ENCODE measurements at places on chromosomes 16 and 17.

DNA sequence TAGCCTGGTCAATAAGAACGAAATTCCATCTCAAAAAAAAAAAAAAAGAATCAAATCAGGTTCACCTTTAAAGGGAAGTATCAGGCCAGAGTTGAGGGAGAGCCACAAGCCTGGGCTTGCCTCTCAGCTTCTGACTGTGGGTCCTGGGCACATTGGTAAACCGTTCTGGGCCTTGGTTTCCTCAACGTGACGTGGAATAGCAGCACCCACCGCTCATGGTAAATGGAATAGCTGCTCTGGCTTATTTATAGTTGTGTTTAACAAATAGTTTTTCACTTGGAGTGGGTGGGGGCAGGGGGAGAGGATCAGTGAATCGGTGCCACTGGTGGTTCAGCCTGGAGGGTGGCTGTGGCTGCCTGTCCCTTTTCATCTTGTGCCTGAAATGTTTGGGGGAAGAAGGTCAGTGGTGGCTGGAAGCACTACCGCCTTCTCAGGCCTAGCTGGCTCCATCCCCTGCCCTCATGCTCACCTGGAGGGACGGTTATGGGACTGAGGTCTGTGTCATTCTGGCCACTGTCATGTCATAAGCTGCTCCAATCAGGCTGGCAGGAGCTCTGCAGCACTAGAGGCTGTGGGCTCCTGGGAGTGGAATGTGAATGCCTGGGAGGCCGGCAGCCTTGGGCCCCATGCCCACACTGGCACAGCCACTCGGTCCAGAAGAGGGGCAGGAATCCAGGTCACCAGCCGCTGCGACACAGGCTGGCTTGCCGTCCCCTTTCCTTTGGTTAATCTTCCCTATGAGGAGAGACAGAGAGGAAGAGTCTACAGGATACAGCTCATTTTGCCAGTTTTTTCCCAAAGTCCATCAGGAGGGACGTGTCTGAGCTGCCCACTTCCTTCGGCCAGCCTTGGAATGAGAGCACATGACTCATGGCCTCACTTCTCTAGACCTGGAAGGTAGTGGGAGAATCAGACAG lies 27.0 kb downstream of the CCR7 start:
- DNase-seq = no peak

DNA sequence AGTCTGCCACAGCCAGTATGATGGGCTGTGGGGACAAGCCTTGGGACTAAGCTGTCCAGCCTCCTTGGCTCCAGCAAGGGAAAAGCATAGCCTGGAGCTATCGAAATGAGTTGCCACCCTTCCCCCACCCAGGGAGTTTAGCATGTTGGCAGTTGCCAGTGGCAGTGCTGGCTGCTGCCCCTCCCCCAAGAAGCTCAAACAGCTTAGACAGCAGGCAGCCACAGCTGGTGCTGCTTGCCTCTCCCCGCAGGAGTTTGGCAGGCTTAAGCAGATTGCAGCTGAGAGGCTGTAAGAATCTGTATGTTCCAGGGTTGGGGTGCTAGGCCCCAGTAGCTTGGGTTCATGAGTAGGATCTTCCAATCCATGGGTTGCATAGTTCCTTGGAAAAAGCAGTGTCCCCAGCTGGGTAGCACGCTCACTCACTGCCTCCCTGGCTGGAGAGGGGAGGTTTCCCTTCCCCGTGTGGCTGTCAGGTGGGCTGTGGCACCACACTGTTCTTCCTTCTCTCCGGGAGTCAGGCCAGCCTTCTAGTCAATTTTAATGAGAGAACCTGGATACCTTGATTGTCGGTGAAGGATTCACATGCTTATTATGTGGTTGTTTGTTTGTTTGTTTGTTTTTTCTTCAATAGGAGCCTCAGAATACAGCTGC lies 506.1 kb downstream of the CDH11 start:
- peak; percentile 98 for DNase-seq

DNA sequence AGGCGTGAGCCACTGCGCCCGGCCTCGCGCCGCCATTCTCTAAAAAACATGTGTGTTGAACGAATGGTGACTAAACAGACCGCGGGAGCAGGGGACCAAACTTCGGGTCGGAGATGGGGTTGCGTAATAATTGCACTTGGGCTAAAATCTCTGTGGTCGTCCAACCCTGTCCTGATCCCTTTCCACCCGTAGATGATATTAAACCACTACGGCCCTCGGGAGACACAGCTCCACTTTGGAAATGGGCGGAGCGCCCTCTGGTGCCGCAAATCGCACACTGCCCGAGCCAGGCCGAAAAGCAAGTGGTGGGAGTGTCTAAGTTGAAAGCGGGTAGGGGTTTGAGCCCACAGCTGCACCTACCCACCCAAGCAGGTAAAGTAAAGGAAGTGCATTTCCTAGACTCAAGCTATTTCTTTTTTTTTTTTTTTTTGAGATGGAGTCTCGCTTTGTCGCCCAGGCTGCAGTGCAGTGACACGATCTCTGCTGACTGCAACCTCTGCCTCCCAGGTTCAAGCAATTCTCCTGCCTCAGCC lies 17.0 kb downstream of the CAVIN1 start:
- DNase-seq = peak; percentile 63

DNA sequence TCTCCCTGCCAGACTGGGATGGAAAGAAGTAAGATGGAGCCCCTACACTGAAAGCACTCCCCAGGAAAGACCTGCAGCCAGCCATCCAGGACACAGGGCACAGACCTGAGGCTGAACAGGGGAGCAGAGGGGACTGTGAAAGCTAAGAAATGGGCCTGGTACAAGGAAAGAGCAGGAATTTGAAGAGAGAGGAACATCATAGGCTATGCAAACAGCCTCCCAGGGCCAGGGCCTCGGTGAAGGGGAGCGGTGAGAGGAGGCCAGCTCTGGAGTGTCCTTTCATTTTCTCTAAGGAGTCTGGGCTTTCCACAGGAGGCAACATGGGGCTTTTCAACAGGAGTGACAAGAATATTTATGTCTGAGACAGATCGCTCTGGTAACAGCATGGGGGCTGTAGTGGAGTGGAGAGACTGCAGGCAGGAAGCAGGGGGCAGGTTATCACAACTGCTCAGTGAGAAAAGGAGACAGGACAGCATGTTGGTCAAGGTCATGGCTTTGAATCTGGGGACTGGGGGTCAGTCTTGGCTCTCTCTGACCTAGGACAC lies 50.1 kb downstream of the TOM1L2 start:
- DNase-seq = no peak

- no peak for DNase-seq
Observed at GRCh38 chr16:58503863-58504688, 4.1 kb downstream of the NDRG4 start.

DNA sequence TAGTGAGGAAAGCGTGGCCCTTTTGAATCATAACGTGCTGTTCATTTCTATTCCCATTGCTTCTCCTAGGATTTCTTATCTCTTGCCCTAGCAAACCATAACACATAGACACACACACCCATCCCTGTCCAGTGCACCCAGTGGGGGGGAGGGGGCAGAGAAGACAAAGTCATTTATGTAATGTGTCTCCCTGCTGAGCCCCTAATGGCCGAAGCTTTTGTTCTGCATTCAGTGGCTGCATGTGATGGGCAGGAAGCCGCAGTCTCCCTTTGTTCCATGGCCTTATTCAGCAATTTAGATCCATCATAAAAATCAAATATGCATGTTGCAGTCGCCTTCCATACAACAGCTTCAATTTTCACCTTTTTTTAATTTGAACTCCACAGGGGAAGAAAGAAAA lies 325.4 kb downstream of the ZFHX3 start:
- DNase-seq = no peak

DNA sequence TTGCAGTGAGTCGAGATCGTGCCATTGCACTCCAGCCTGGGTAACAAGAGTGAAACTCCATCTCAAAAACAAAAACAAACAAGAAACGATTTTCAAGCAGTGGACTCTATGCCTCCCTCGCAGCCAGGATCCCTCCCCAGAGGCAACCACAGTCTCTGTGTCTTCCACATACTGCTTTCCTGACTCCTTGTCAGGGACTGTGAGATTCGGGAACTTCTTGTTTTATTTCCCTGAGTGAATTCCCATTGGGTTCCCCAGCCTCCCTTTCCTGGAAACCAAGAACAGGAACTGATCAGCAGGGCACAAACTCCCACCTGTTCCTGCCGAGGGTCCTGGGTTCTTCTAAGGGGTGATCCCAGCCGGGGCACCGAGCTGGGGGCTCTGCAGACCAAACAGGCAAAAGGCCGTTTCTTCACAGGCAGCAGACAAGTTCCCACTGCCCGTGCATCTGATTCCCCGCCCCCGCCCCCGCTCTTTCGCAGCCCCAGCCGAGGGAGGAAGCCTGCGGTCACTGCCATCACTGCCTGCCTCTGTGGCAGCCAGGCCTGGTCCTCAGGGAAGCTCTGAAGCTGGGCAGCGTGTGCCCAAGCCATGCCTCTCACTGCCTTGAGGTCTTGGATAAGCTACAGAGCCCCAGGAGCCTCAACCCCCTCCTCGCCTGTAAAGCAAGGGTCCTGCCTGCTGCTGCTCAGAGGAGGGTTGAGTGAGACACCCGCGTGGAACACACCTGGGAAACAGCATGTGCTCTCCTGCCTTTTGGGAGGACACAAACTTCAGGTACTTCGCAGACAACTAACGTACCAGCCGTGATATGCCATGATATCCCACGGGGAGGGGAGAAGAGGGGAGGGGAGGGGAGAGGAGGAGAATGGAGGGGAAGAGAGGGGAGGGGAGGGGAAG lies 5.5 kb upstream of the PIEZO1 start:
- DNase-seq = no peak

- no peak for DNase-seq
Observed at GRCh38 chr17:8150194-8151119, 1.7 kb downstream of the PER1 start.

- DNase-seq = no peak
Observed at GRCh38 chr16:12708266-12708665, 95.4 kb downstream of the CPPED1 start.

- DNase-seq = no peak
Observed at GRCh38 chr16:85674828-85675227, 13.9 kb downstream of the GINS2 start.

DNA sequence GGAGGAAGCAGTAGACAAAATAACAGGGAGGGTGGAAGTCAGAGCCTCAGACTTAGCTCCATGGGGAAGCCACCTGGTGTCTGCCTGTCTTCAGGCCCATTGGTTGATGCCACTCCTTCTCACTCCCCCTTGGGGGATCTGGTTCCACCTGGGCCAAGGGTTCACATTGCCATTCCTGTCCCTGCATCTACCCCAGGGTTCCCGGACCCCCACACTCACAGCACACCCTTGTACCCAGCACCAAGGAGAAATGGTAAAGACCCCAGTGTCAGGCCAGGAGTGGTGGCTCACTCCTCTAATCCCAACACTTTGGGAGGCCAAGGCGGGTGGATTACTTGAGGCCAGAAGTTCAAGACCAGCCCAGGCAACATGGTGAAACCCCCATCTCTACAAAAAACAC lies 1.0 kb upstream of the CA7 start:
- no peak for DNase-seq

DNA sequence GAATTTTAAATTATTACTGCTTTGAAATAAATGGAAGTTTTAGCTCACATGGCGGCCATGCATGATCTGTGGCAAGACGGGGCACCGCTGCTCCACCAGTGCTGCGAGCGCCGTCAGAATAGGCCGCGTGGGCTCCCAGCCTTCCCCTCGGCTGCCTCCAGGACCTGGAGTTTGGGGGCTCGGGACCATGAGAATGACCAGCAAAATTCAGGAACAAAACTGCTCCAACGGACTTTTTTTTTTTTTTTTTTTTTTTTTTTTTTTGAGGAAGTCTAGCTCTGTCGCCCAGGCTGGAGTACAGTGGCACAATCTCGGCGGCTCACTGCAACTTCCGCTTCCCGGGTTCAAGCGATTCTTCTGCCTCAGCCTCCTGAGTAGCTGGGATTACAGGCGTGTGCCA lies 38.3 kb upstream of the AKAP1 start:
- no peak for DNase-seq

GRCh38 chr16:85312642-85313525 lies 200.6 kb upstream of the CIBAR2 start:
- DNase-seq = no peak

GRCh38 chr17:74354123-74354522 lies 7.5 kb downstream of the BTBD17 start:
- no peak for DNase-seq

GRCh38 chr16:84700446-84701300 lies 873 bp downstream of the USP10 start:
- no peak for DNase-seq

GRCh38 chr16:74654536-74655050 lies 12.1 kb downstream of the RFWD3 start:
- DNase-seq = no peak

DNA sequence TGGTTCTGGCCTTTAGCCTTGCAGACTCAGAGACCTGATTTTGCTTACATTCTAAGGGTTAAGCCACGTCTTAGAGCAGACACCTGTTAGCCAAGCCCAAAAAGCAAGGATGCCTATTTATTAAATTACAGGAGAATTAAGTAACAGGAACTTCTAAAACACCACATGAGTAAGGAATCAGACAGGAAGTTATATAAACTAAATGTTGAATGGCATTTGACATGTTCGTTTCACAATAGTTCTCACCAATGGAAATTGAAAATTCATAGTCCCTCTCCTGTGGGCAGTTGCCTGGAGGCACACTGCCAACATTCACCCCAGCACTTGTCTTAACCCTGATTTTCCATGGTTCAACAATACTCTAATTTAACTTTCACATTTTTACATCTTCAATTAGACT lies 9.0 kb downstream of the KRTAP9-7 start:
- DNase-seq = no peak

GRCh38 chr17:68903286-68903685 lies 51.9 kb downstream of the ABCA8 start:
- no peak for DNase-seq

DNA sequence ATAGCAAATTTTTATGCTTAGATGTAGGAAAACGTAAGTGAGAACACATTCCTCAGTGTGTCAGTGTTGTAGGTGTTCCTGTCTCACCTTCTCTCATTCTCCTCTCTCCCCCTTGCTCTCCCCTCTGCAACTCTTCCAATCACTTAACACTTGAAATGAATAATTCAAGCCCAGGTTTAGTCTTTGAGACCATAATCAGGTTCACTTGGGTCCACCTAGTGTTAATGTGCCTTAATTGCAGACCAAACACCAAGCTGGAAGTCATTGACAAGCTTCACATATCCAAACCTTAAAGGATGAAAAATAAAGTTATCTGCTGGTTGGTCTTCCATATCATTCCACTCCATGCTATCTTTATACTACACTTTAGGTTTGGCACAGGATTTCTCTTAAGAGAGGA lies 37.0 kb downstream of the STXBP4 start:
- DNase-seq = peak; percentile 15

- DNase-seq = peak; percentile 72
Observed at GRCh38 chr17:59804901-59805465, 87.8 kb downstream of the TUBD1 start.

DNA sequence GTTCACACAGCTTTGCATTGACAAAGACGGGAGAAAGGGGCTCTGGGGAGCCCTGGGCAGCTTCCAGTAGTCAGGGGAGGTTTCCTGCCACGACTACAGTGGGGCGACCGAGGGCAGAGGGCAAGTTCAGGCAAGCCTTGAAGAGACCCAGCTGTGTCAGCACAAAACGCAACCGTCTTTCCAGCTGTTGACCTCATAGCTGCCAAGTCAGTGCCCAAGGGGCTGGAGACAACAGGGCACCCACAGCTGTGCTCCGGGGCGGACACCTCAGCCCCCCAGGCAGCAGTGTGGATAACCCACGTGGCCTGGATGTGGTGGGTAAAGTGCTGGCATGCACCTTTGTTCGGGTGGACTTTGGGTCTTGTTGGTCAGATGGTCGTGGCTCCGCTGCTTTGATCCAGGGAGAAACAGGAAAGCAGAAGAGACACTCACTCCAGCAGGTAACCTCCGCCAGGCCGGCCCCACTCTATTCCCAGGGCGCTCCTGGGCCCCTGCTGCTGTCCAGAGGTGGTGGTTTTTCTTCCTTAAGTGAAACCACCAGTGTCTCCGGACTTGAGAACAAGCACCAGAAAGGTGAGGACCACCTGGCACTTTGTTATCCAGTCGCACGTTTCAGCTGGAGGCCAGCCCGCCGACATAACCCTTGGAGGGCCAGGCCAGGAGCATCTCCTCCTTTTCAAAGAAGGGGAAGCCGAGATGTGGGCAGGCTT lies 17.6 kb upstream of the CBX2 start:
- DNase-seq = no peak

Measured in NCI-H524 (cell line).